ENCODE measurements at places on chromosomes 5 and 9. TPM values are rescaled to one million over a fixed set of nuclear protein-coding genes. Genes with fewer than 3 reads are reported as not detected.

DNA sequence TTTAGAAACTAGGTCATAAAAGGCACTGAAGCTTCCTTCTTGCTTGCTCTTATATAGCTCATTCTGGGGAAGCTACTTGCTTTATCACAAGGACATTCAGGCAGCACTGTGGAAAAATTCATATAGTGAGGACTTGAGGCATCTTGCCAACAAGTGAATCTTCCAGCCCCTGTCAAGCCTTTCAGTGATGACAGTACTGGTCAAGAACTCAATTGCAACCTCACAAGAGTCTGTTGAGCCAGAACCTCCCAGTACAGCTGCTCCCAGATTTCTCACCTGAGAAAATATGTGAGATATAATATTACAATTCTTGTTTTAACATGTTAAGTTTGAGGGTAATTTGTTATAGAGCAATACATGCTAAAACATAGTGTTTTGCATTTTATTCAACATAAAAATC lies 2011.0 kb upstream of the NUDT12 start:
- DNase-seq, result no peak

DNA sequence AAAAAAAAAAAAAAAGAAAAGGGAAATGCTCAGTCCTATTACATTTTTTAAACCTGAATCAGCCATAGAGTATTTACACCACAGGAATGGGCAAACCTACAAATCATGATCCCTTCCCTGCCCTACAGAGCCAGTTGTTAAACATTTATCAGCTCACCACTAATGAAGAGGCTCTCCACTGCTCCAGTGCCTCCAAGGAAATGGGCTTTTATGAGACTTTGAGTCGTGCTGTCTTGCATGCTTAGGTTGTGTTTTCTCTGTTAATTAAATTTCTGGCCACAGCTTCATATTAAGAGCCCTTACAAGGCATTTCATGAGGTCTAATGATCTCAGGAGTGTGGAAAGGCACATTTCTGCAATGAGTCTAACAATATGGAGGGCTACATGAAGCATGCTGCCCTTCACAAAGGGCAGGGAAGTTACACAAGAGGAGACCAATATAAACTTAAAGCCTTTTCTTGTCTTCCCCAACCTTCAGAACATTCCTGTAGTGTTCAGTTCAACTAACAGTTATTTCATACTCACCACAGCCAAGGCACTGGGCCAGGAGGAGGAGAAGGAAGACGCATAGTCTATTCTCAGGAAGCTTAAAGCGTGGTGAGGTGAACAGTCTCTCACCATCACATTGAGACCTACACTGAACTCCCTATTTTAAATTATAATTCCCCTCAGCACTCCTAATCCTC lies 140.1 kb upstream of the ABCA1 start:
- no peak for DNase-seq

- no peak for DNase-seq
Measured at GRCh38 chr9:94864196-94864595, 137.7 kb downstream of the AOPEP start.

DNA sequence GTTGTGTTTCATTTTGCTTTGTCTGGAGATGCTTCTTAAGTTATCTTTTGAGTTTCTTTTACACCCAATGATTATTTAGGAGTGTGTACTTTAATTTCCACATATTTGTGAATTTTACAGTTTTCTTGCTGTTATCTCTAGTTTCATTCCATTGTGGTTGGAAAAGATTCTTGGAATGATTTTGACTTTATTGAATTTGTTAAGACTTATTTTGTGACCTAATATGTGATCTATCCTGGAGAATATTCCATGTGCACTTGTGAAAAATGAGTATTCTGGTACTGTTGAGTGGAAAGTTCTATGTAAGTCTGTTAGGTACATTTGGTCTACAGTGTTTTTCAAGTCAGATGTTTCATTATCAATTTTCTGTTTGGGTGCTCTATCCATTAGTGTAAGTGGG lies 24.4 kb upstream of the GRAMD2B start:
- DNase-seq, result no peak

Gene ACTBL2
- not detected for total RNA-seq

Measured in heart left ventricle (tissue), 16 donors.